ENCODE measurements at places on chromosomes 2 and 18. TPM values are rescaled to one million over a fixed set of nuclear protein-coding genes. Genes with fewer than 3 reads are reported as not detected.

DNA sequence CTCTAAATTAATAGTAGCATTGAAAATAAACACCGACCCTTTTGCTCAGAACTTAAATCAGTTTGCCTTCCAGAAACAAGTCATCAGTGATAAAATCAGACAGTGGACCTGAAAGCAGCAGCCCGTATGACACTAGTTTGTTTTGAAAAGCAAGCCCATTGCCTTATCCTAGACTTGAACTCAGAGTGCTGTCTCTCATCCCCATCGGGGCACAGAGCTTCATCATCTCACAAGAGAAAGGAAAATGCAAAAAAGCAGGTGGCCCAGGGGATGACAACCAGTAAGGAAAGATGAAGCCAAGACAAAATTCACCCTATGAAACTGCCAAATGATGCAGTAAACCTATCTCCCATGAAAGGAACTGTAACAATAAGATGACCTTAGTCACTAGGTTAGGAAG lies 71.2 kb downstream of the CERKL start:
- no peak overlapping the region for H3K27ac ChIP-seq
- H3K27me3 ChIP-seq: no peaks in the 10 kb centered on the region
- DNase-seq: no peak

DNA sequence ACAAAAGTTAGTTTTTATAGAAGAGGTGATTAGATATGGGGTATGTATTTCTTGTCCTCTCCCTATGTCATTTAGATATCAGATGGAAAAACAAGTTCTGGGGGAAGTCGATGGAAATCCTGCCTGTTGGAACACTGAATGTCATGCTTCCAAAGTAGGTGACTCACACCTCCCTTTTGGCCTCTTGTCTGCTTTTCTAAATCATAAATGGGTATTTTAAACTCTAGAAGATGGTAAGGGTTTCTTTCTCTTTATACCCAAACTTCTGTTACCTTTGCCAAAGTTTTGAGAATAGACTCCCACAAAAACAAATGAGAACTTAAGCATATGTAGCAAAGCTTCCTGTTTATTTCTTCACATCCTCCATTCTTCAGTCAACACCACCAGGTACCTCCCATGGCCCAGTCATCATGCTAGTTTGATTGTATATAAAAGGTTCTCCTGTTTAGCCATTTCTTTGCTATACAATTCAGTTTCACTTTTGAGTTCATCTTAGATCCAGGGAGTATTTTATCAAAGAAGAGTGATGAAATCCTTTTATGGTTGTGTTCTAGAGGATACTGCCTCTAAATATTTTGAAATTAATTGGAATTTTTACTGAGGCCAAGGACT lies 63.9 kb downstream of the PRKRA start:
- no peaks in the 10 kb centered on the region for H3K36me3 ChIP-seq

DNA sequence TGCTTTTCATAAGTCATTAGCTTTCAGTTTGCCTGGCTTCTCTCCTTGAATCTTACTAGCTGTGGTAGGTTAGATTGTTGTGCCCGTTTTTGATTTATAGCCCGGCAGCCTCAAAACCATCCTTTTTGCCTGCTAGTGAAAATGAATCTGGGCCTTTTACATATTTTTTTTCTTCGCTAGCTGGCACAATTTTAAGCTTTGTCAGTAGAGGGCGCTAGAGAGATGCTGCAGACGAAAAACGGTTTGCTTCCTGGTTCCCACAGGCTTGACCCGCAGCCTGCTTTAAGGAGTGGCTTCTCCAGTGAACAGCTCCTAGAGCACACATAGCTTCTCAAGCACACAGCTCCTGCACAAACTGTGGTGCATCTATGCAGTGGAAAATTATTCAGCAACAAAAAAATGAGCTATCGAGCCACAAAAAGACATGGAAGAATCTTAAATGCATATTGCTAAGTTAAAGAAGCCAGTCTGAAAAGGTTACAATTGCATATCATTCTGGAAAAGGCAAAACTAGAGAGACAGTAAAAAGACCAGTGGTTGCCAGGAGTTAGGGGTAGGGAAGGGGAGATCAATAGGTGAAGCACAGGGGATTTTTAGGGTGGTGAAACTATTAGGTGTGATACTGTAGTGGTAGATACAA lies 47.9 kb downstream of the E2F6 start:
- no peak overlapping the region for H3K27ac ChIP-seq
- H3K4me3 ChIP-seq: no peak overlapping the region
- H3K4me1 ChIP-seq: no peaks in the 10 kb centered on the region
- DNase-seq: no peak

SERPINB4 gene
- 4.3 TPM for total RNA-seq

SLC4A5 gene
- total RNA-seq: 0.50 TPM

DNA sequence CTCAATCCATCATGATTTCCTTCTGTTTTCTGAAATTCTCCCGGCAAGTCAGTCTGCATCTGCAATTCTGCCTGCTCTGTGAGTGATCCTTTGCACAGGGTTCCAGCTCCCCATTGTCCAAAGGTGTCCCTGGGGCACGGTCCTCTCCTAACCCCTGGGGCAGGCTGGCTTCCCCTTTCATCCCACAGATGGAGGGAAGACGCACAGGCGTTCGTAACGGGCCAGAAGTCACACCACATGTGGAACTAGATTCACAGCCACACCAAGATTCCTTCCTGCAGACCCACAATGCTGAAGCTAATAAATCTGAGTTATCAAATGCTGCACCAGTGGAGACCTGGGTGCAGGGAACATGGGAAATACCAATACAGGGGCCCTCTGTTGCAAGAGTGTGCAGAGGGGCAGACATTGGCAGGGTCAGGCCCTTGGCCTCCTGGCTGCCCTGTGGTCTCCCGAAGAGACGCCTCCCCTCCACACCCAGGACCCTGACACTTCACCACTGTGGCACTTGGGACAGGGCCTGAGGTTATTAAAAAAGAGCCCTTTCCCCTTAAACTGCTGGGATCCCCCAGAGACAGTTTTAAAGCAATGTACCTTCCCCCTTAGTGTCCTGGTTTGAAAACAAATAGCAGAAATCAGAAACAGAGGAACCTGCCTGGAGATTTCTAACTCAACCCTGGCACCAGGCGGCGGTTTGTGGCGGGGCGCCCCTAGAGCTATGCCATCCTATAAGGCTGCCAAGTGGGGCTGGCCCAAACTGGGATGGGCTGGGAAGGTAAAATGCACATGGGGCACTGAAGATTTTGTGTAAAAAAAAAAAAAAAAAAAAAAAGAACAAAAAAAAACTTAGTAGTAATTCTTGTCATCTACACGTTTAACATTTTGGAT lies 15.4 kb downstream of the ZNF516 start:
- H3K4me3 ChIP-seq: no peak overlapping the region
- peaks cover 2% of the 10 kb centered on the region for H3K36me3 ChIP-seq
- peaks cover 7% of the 10 kb centered on the region for H3K4me1 ChIP-seq
- H3K27me3 ChIP-seq: no peaks in the 10 kb centered on the region
- DNase-seq: no peak

GRCh38 chr2:119333360-119333759 lies 33.3 kb downstream of the C2orf76 start:
- H3K4me3 ChIP-seq: no peak overlapping the region
- no peak overlapping the region for H3K27ac ChIP-seq
- no peaks in the 10 kb centered on the region for H3K27me3 ChIP-seq
- H3K4me1 ChIP-seq: no peaks in the 10 kb centered on the region
- H3K36me3 ChIP-seq: no peaks in the 10 kb centered on the region

DNA sequence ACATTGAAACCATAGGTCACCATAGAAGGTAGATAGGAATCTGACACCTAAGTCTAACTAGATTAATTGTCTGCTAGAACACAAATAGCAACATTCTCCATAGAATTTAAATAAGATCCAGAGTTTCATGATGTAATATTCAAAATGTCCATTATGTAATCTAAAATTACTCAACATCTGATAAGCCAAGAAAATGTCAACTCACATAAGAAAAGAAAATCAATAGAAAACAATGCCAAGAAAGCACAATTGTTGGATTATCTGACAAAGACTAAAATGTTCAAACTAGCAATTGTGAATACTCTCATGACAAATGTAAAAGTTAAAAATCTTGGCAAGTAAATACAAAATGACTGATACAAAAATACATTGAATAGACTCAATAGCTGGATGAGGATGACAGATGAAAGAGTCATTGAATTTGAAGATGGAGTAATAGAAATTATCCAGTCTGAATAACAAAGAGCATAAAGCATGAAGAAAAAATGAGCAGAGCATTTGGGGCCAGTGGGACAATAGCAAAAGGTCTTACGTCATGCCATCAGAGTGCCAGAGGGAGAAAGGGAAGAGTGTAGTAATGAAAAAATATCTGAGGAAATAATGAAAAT lies 358.6 kb downstream of the METTL4 start:
- no peaks in the 10 kb centered on the region for H3K4me1 ChIP-seq
- no peaks in the 10 kb centered on the region for H3K36me3 ChIP-seq
- no peak overlapping the region for H3K4me3 ChIP-seq
- no peak overlapping the region for H3K27ac ChIP-seq

GRCh38 chr2:24961903-24962302 lies 9.9 kb downstream of the DNAJC27 start:
- no peaks in the 10 kb centered on the region for H3K4me1 ChIP-seq
- DNase-seq: no peak
- no peak overlapping the region for H3K4me3 ChIP-seq
- H3K27me3 ChIP-seq: no peaks in the 10 kb centered on the region

SERPINB12 gene
- not detected for total RNA-seq

GRCh38 chr2:147099845-147100244 lies 745.0 kb upstream of the ACVR2A start:
- H3K27me3 ChIP-seq: peaks cover 2% of the 10 kb centered on the region
- no peak overlapping the region for H3K27ac ChIP-seq
- DNase-seq: no peak
- H3K4me3 ChIP-seq: no peak overlapping the region
- no peaks in the 10 kb centered on the region for H3K36me3 ChIP-seq

DNA sequence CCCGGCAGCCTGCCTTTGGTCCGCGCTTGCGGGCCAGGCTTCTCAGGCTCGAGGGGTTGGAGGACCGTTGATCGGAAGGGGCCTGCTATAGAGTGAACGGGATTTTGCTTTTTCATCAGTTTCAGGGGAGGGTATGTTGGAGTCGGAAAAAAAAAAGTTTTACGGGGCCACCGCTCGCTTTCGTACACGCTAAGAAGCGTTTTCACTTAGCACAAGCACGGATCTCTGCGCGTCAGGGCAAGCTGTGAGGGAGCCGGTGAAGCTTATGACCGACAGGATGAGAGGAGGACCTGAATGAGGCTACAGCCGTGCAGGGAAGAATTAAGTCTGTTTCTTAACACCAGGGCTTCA lies 443 bp downstream of the CPSF3 start:
- no peak overlapping the region for H3K4me3 ChIP-seq
- H3K4me1 ChIP-seq: no peaks in the 10 kb centered on the region

ZNF892 gene
- 13.3 TPM for total RNA-seq

- H3K4me1 ChIP-seq: no peaks in the 10 kb centered on the region
- H3K36me3 ChIP-seq: peaks cover 10% of the 10 kb centered on the region
- 0 out of 2 replicates have a peak, but pooled peaks cover under 1% of the 10 kb centered on the region for H3K27me3 ChIP-seq
- H3K4me3 ChIP-seq: peak overlapping the region; percentile 8
Measured at GRCh38 chr18:13318731-13319501, 100.4 kb downstream of the LDLRAD4 start.

RFTN2 gene
- total RNA-seq: 0.28 TPM

CRYBA2 gene
- total RNA-seq: not detected

ALPG gene
- 1.4 TPM for total RNA-seq

GRCh38 chr2:240069829-240070228 lies 16.5 kb upstream of the OR6B3 start:
- H3K36me3 ChIP-seq: no peaks in the 10 kb centered on the region
- H3K27ac ChIP-seq: no peak overlapping the region
- H3K27me3 ChIP-seq: no peaks in the 10 kb centered on the region
- 0 out of 2 replicates have a peak, but pooled peaks cover 2% of the 10 kb centered on the region for H3K4me1 ChIP-seq

CNTNAP5 gene
- 0.39 TPM for total RNA-seq

GKN1 gene
- not detected for total RNA-seq

- H3K4me1 ChIP-seq: no peaks in the 10 kb centered on the region
- no peaks in the 10 kb centered on the region for H3K27me3 ChIP-seq
- no peaks in the 10 kb centered on the region for H3K36me3 ChIP-seq
- H3K27ac ChIP-seq: no peak overlapping the region
- H3K4me3 ChIP-seq: no peak overlapping the region
Measured at GRCh38 chr2:234290671-234291070, 206.2 kb downstream of the ARL4C start.

GRCh38 chr18:79402977-79403722 lies 7.4 kb downstream of the NFATC1 start:
- H3K4me1 ChIP-seq: no peaks in the 10 kb centered on the region
- H3K36me3 ChIP-seq: no peaks in the 10 kb centered on the region
- DNase-seq: no peak
- no peak overlapping the region for H3K27ac ChIP-seq
- H3K27me3 ChIP-seq: peaks cover 16% of the 10 kb centered on the region

DNA sequence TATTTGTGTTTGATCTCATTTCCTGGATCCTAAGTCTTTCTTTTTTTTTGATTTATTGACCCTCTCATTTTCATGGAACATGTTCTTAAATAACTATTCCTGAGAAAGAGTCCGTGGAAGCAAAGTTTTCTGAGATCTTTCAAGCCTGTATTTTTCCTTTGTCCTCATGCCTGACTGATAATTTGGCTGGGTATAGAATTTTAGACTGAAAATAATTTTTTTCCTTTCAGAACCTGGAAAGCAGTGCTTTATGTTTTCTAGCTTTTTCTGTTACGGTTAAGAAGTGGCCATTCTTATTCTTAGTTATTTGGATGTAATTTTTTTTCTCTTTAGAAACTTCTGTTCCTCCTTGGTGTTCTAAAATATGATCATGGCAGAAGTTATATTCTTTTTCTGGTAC lies 82.5 kb downstream of the SEMA4F start:
- no peak overlapping the region for H3K4me3 ChIP-seq
- DNase-seq: no peak
- H3K36me3 ChIP-seq: peaks cover 14% of the 10 kb centered on the region
- peaks cover 12% of the 10 kb centered on the region for H3K4me1 ChIP-seq

GRCh38 chr2:20064841-20065240 lies 13.4 kb upstream of the LAPTM4A start:
- H3K36me3 ChIP-seq: no peaks in the 10 kb centered on the region
- H3K4me3 ChIP-seq: no peak overlapping the region
- DNase-seq: no peak
- H3K4me1 ChIP-seq: no peaks in the 10 kb centered on the region

DNA sequence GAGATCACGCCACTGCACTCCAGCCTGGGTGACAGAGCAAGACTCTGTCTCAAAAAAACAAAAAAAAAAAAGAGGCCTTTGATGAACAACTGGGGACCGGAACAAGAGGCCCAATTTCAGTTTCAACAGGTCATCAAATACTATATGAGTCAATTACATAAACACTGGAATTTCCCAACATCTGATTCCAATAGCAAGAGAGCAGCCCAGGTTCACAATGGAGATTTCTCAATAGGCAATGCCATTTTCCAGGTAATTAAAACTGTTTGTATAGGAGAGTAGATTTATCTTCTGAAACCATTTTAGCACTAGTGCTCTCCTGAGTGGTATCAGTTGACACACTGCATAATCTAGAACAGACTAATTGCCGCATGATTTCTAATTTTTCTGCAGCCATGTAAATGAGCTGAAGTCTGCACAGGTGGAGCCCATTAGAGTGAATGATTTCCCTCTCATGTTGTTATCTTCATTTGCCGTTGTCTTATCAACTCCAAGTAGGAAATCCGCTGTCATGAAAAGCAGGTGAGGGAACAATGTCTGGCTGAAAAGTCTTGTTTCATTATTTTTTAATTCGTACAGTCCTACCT lies 264.1 kb upstream of the MEIS1 start:
- no peaks in the 10 kb centered on the region for H3K4me1 ChIP-seq
- no peaks in the 10 kb centered on the region for H3K27me3 ChIP-seq
- H3K36me3 ChIP-seq: no peaks in the 10 kb centered on the region
- no peak overlapping the region for H3K4me3 ChIP-seq
- DNase-seq: no peak
